ENCODE measurements at places on chromosomes 5 and 9.
A peak's percentile ranks its signal among the peaks of the same experiment; 100 is the strongest.

DNA sequence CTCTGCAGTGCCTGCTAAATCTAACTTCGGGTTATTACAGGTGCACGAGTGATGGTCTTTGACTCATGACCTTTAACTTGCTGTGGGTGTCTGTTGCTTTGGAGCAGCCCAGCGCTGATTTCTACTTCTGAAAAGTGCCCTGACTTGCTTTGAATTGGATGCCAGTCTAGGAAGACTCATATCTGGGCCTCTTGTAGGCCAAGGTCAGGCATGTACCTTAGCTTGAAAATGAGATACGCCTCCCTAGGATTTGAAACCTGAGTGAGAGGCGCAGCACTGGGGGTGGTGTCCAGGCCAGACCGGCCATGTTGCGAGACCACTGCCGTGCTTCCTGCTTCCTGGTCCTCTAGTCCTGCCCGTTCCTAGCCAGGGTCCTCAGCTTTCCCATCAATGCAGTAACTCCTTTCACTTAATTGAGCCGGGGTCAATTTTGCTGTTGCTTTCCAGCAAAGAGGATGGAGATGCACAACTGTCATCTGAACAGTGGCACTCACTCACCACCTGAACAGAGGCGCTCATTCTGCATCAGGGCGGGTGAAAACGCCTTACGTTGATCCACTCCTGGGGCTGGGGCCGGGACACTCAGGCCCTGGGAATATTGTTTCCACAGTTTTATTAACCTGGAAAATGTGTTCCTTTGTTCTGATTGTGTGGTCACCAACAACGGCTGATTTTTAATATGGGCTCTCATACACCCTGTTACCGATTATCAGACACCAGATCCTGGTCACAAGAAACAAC, 14.3 kb downstream of the PCAT7 start:
- H3K36me3 ChIP-seq = no peaks in the 10 kb centered on the region
- no peaks in the 10 kb centered on the region for H3K4me1 ChIP-seq
- no peak for DNase-seq
- no peak overlapping the region for H3K27ac ChIP-seq
- no peak overlapping the region for H3K4me3 ChIP-seq
- H3K27me3 ChIP-seq = no peaks in the 10 kb centered on the region

- peak; percentile 86 for DNase-seq
- H3K27me3 ChIP-seq = no peaks in the 10 kb centered on the region
- H3K27ac ChIP-seq = peak overlapping the region; percentile 76
- H3K4me3 ChIP-seq = no peak overlapping the region
Measured at GRCh38 chr5:125026867-125027731, 280.7 kb upstream of the ZNF608 start.

- no peak overlapping the region for H3K27ac ChIP-seq
- no peak for DNase-seq
- no peaks in the 10 kb centered on the region for H3K4me1 ChIP-seq
- H3K27me3 ChIP-seq = no peaks in the 10 kb centered on the region
- no peaks in the 10 kb centered on the region for H3K36me3 ChIP-seq
Measured at GRCh38 chr5:170410401-170410800, 21.2 kb upstream of the KCNMB1 start.

DNA sequence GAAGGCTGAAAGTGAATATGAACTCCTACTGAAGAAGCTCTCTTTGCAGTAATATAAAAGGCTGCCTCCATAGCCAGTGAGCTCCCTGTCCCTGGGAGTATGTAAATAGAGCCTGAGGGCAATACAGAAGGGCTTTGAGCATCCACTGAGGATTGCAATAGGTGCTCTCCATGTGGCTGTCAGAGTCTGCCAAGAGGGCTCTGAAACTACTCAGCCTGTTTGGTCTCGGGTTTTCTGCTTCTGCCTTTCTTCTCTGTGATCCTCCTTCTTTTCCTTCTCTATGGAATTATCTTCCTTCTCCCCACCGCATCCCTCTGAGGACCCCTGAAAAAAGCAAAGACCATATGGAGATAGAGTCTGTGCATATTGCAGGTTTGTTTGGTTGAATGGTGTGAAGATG, 69.4 kb downstream of the PCDH1 start:
- no peak overlapping the region for H3K4me3 ChIP-seq
- no peak overlapping the region for H3K27ac ChIP-seq
- no peaks in the 10 kb centered on the region for H3K36me3 ChIP-seq

DNA sequence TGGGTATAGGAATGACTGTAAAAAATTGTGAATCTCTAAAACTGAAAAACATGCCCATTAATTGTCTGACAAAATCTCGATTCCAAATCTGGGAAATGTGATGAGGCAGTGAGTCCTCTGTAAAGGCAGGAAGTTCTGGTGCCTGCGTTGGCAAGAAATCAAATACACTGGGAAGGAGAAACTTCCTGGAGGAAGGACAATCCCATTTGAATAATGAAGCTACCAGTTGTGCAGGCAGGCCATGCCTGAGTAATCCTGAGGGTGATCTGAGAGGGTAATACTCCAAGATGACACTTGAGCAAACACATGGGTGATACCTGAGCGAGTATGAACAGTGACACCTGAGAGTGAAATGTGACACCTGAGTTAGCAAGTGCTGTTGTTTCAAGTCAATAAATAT, 49.7 kb downstream of the KIF24 start:
- peak; percentile 36 for DNase-seq
- H3K4me1 ChIP-seq = no peaks in the 10 kb centered on the region
- no peak overlapping the region for H3K27ac ChIP-seq
- no peaks in the 10 kb centered on the region for H3K36me3 ChIP-seq
- no peaks in the 10 kb centered on the region for H3K27me3 ChIP-seq

GRCh38 chr9:82183181-82183860, 194.7 kb downstream of the SPATA31D1 start:
- no peaks in the 10 kb centered on the region for H3K4me1 ChIP-seq
- no peak overlapping the region for H3K4me3 ChIP-seq
- H3K36me3 ChIP-seq = no peaks in the 10 kb centered on the region
- peaks cover 3% of the 10 kb centered on the region for H3K27me3 ChIP-seq
- no peak overlapping the region for H3K27ac ChIP-seq

DNA sequence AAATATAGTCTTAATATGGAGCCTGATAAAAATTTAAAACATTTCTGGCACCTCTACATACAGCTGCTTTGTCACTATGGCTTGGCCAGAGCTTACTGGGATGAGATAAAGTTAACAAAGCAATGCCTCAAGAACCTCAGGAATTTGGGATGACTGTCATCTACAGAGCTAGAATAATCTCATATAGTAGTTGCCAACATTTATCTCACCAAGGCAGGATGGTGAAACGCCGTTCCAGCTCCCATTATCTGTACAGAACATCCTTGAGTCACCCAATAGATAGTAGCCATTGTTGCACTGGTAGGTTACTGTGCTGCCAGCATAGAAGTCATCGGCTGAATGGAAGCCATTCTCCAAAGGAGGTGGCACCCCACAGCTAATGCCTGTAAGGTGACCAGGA, 94.6 kb upstream of the TXNDC8 start:
- DNase-seq = no peak
- no peak overlapping the region for H3K27ac ChIP-seq
- H3K36me3 ChIP-seq = no peaks in the 10 kb centered on the region
- H3K4me1 ChIP-seq = no peaks in the 10 kb centered on the region

GRCh38 chr9:73773896-73774295, 622.2 kb downstream of the ANXA1 start:
- no peak overlapping the region for H3K4me3 ChIP-seq
- no peaks in the 10 kb centered on the region for H3K27me3 ChIP-seq
- no peaks in the 10 kb centered on the region for H3K4me1 ChIP-seq
- H3K36me3 ChIP-seq = no peaks in the 10 kb centered on the region
- DNase-seq = peak; percentile 23

GRCh38 chr5:124056326-124056990, 544.5 kb downstream of the CSNK1G3 start:
- peaks cover 29% of the 10 kb centered on the region for H3K4me1 ChIP-seq
- no peak overlapping the region for H3K4me3 ChIP-seq
- no peaks in the 10 kb centered on the region for H3K27me3 ChIP-seq
- no peaks in the 10 kb centered on the region for H3K36me3 ChIP-seq
- DNase-seq = no peak
- peak overlapping the region; percentile 59 for H3K27ac ChIP-seq

DNA sequence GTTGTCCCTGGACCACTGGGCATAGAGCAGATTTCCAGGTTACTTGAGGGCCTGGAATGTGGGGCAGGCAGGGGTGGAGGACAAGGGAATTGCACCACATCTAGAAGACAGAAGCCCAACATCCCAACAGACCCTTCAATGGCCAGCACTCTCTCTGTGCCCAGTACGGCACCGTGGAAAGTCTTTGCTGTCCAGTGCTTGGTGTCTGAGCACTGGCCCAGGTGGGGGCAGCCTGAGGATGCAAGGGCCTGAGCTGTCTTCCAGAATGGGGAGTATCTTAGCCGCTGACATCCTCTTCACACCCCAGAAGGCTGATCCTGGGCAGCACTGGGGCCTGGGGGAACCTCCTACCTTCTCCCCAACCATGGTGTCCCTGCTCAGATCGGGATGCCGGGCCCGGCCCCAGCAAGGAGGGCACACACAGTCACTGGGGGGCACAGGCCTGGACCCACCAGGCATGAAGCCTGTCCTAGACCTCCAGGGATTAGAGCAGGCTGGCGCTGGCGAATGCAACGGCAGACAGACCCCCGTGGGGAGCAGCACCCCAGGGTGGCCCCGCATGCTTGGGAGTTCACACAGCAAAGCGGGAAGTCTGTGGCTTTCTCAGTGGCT, 40.6 kb upstream of the OLFM1 start:
- no peaks in the 10 kb centered on the region for H3K36me3 ChIP-seq
- no peak for DNase-seq
- H3K4me1 ChIP-seq = no peaks in the 10 kb centered on the region
- H3K27ac ChIP-seq = no peak overlapping the region
- no peak overlapping the region for H3K4me3 ChIP-seq

- no peaks in the 10 kb centered on the region for H3K27me3 ChIP-seq
- peaks cover 55% of the 10 kb centered on the region for H3K36me3 ChIP-seq
- no peak overlapping the region for H3K4me3 ChIP-seq
- DNase-seq = no peak
Measured at GRCh38 chr9:35697486-35697885, 7.8 kb upstream of the TPM2 start.

- H3K27me3 ChIP-seq = peaks cover 14% of the 10 kb centered on the region
- DNase-seq = no peak
- no peaks in the 10 kb centered on the region for H3K4me1 ChIP-seq
- H3K36me3 ChIP-seq = no peaks in the 10 kb centered on the region
- H3K4me3 ChIP-seq = no peak overlapping the region
Measured at GRCh38 chr5:32505756-32506155, 61.2 kb upstream of the ZFR start.

DNA sequence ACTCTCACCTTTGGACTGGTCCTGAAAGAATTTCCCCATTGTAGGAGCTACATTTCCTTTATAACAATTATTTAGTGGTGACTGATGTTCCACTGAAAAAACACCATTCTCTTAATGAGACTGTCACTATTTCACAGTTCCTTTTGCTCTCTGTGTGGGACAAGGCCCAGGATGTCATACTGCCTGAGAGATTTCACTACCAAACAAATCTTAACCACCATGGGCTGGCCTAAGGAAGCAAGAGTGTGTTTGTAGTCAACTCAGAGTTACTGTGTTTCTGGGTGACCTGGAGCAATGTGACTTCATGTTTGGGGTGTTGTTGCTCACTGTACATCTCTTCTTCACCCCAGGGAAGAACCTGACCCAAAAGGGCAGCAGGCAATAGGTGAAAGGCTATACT, 50.1 kb upstream of the ZNF608 start:
- no peak overlapping the region for H3K4me3 ChIP-seq
- H3K27me3 ChIP-seq = no peaks in the 10 kb centered on the region
- no peaks in the 10 kb centered on the region for H3K36me3 ChIP-seq
- H3K4me1 ChIP-seq = peaks cover 12% of the 10 kb centered on the region
- no peak for DNase-seq
- H3K27ac ChIP-seq = no peak overlapping the region

GRCh38 chr5:137753691-137754187, 424 bp downstream of the HNRNPA0 start:
- H3K27me3 ChIP-seq = no peaks in the 10 kb centered on the region
- peak overlapping the region; percentile 100 for H3K27ac ChIP-seq
- peaks cover 3% of the 10 kb centered on the region for H3K36me3 ChIP-seq
- peaks cover 16% of the 10 kb centered on the region for H3K4me1 ChIP-seq
- H3K4me3 ChIP-seq = peak overlapping the region; percentile 88
- no peak for DNase-seq

DNA sequence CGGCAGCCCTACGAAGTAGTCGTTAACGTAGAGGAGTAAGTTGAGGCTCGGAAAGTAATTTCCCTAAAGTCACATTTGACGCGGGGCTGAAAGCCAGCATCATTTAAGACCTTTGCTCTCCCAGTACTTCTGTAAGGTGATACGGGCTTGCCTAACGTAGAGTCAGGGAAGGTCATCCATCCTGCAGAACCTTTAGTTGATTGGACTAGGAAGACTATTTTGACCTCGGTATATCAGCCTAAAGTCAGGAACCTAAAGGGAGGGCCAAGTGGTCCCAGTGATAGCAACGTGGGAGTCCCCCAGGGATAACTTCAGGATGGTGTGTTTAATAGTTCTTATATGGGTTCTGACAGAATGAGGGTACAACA, 657 bp downstream of the NUP214 start:
- H3K4me3 ChIP-seq = peak overlapping the region; percentile 43
- H3K27me3 ChIP-seq = no peaks in the 10 kb centered on the region
- peaks cover 5% of the 10 kb centered on the region for H3K4me1 ChIP-seq
- H3K27ac ChIP-seq = peak overlapping the region; percentile 36
- peaks cover 32% of the 10 kb centered on the region for H3K36me3 ChIP-seq
- no peak for DNase-seq

- H3K4me1 ChIP-seq = no peaks in the 10 kb centered on the region
- peaks cover 94% of the 10 kb centered on the region for H3K27me3 ChIP-seq
- peak; percentile 79 for DNase-seq
- no peak overlapping the region for H3K27ac ChIP-seq
Measured at GRCh38 chr9:21965401-21965951, 28.7 kb downstream of the CDKN2A start.

GRCh38 chr5:158175934-158176481, 317.1 kb upstream of the CLINT1 start:
- peaks cover 11% of the 10 kb centered on the region for H3K4me1 ChIP-seq
- no peak overlapping the region for H3K4me3 ChIP-seq
- H3K27ac ChIP-seq = no peak overlapping the region
- no peak for DNase-seq
- no peaks in the 10 kb centered on the region for H3K27me3 ChIP-seq
- no peaks in the 10 kb centered on the region for H3K36me3 ChIP-seq

GRCh38 chr5:124292322-124292855, 454.1 kb downstream of the ZNF608 start:
- peaks cover 12% of the 10 kb centered on the region for H3K4me1 ChIP-seq
- H3K4me3 ChIP-seq = no peak overlapping the region
- no peaks in the 10 kb centered on the region for H3K27me3 ChIP-seq

DNA sequence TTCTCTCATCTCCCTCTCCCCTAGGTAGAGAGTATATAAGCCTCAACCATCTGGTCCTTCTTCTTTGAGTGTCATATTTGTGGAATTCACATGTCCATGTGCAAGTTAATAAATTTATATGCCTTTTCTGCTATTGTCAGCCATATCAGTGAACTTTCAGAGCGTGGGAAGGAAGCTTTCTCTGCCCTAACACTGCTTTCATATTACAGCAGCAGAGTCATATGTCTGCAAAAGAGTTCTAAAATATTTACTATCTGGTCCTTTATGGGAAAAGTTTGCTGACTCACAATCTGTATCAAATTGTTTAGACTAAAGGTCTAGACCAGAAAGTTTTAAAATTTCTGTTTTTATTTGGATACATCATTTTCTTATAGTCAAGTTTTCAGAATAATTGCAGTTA, 669.0 kb downstream of the LRRC70 start:
- no peaks in the 10 kb centered on the region for H3K36me3 ChIP-seq
- H3K27ac ChIP-seq = no peak overlapping the region
- no peak for DNase-seq
- no peaks in the 10 kb centered on the region for H3K4me1 ChIP-seq
- no peak overlapping the region for H3K4me3 ChIP-seq
